ENCODE measurements at places on chromosomes 11 and 22.

GRCh38 chr11:118640332-118641154, 33.1 kb downstream of the PHLDB1 start:
- DNase-seq, result no peak

DNA sequence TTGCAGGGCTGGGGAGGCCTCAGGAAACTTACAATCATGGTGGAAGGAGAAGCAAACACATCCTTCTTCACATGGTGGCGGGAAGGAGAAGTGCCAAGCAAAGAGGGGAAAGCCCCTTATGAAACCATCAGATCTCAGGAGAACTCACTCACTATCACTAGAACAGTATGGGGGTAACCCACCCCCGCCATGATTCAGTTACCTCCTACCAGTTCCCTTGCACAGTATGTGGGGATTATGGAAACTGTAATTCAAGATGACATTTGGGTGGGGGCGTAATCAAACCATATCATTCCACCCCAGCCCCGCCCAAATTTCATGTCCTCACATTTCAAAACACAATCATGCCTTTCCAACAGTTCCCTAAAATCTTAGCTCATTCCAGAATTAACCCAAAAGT, 16.2 kb downstream of the IMMP1L start:
- no peak for DNase-seq

DNA sequence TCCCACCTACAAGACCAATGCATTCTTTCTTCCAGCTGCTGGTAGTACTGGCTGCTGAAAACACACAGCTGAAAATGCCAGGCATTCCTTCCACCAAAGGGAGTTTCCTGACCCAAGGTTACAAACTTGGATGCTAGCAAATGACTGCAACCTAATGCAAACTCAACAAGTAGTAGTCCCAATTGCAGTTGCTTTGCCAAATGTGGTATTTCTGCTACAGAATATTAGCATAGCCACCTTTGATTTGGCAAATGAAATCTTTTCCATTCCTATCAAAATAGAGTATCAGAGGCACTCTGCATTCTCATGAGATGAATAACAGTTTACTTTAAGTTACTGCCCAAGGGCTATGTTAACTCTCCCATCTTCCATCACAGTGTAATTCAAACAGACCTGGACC, 172.0 kb upstream of the ARHGAP42 start:
- DNase-seq, result no peak

- DNase-seq, result no peak
These were observed 2.4 kb upstream of the MUC2 start for GRCh38 chr11:1072116-1072820.

DNA sequence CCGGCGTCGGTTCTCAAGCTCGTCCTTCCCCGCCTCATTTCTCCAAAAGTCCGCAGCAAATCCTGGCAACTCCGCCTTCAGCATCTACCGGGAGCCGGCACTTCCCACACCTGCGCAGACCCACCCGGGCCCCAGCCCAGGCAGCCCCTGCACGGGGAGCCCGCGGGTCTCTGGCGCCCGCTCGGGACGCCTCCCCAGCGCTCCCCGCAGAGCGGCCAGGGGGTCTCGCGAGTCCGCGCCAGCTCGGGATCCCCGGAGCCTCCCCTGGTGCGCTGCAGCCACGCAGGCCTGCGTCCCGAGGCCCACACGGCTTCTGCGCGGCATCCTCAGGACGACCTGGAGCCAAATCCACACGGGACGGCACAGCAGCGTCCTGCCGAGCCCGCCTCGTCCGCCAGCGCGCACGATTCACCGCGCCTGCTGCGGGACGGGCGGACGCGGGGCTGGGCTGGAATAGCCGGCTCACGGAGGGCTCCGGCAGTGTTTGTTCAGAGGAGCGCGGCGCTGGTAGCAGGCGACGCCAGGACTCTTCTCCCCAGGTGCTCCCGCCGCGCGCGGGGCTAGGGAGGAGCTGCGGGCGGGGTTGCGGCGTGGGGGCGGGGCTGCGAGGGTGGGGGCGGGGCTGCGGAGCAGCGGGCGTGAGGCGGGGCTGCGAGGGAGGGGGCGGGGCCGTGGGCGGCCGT, 816 bp upstream of the PHRF1 start:
- DNase-seq, result no peak

GRCh38 chr11:101035872-101036271, 93.7 kb downstream of the PGR start:
- DNase-seq, result no peak

- DNase-seq, result no peak
These were observed 6.1 kb upstream of the ZBTB16 start for GRCh38 chr11:114053406-114053805.

GRCh38 chr11:126072801-126073594, 10.3 kb upstream of the CDON start:
- DNase-seq, result no peak

GRCh38 chr11:19938169-19938856, 222.0 kb downstream of the DBX1 start:
- no peak for DNase-seq

GRCh38 chr11:27423125-27423524, 49.5 kb downstream of the LGR4 start:
- DNase-seq, result no peak

DNA sequence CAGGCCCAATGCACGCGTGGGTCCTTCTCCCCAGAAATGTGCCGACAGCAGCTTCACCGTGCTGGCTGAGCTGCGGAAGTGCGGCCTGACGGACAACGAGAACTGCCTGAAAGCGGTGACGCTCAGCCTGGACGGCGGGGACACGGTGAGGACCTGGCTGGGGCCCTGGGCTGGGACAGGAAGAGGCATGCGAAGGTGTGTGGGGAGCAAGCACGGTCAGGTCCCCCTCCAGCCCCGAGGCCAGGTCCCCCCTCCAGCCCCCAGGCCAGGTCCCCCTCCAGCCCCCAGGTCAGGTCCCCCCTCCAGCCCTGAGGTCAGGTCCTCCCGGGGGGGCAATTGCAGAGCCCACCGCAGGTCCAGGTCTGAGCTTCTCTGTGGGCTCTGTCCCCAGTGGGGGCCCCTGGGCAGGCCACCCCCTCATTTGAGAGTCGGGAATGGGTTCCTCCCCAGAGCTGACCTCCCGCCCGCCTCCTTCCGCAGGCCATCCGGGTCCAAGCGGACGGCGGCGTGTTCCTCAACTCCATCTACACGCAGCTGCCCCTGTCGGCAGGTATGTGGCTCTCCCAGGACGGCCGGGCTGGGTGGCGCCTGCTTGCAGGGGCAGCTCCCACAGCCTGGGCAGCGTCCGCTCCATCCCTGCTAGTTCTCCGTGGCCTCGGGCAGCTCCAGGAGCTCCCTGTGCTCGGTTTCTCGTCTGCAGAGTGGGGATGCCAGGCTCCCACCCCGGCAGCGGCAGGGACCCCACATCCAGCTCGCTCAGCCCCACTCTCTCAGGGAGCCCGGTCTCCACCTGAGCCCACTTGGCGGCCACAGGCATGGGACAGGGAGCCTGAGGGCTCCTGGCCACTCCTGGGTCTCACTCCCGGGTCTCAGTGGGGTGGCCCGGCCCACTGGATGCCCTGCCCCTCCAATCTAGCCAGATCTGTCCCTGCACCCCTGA, 7.9 kb downstream of the MUC5B start:
- DNase-seq, result no peak

DNA sequence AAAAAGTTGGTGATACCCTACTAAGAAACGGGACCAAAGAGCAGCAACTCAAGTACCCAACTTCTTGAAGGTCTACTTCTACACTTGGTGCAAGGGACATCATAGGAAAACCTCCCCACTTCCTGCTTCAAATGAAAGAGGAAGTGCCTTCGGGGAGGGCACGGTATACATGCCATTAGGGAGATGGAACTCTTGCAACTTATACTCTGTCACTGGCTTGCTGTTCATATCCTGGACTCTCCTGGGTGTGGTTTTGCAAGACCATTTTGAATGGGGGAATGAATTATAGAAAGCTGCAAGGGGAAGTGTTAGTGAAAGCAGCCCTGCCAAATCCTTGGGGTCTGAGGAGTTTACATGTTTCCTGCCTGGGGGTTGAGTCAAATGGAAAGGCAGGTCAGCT, 41.9 kb downstream of the CSNK2A3 start:
- no peak for DNase-seq

DNA sequence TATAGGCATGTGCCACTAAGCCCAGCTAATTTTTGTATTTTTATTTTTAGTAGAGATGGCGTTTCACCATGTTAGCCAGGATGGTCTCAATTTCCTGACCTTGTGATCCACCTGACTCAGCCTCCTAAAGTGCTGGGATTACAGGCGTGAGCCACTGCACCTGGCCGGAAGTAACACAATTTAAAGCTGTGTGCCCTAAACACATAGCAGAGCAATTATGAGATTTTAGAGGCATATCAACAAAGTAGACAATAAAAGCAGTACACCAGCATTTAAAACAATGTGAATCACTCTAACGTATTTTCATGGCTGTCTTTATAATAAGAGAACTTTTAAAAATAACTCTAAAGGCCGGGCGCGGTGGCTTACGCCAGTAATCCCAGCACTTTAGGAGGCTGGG, 42.4 kb downstream of the PRR14L start:
- no peak for DNase-seq

- peak; percentile 55 for DNase-seq
These were observed 24.2 kb downstream of the TSKU start for GRCh38 chr11:76807206-76807875.

DNA sequence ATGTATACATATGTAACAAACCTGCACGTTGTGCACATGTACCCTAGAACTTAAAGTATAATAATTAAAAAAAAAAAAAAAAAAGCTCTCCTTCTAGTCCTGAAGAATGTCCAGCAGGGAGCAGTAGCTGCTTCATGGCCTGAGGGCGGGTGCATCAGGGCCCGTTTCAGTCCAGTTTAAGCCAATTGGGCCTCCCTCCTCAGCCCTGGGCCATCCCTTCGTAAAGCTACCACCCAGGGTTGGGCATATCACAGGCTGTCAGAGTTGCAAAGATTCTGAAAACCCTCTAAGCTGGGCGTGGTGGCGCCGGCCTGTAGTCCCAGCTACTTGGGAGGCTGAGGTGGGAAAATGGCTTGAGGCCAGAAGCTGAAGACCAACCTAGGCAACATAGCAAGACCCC, 5.4 kb downstream of the TMPRSS13 start:
- no peak for DNase-seq

DNA sequence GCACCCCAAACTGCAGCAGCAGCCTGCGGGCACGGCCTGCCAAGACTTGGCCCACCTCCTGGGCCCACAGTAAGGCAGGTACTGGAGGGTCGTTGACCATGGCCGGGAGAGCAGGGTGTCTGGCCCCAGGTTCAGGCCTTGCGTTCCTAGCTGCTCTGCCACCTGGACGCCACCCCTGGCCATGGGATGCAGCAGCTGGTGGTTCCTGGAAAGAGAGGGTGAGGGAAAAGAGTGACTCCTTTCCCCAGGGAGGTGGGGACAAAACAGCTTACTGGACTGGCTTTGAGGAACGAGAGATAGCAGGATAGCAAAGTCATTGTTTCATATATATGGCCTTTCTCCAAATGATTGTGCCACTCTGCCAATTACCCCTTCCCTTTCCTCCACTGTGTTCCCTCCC, 1.8 kb downstream of the BSCL2 start:
- no peak for DNase-seq

GRCh38 chr11:13329670-13330356, 52.2 kb downstream of the BMAL1 start:
- no peak for DNase-seq

GRCh38 chr11:73950869-73951710, at the start of gene DNAJB13:
TSS of gene DNAJB13 (plus strand) at chr11:73951026. CDS start at chr11:73951070, 44 bp downstream.
- DNase-seq, result no peak

DNA sequence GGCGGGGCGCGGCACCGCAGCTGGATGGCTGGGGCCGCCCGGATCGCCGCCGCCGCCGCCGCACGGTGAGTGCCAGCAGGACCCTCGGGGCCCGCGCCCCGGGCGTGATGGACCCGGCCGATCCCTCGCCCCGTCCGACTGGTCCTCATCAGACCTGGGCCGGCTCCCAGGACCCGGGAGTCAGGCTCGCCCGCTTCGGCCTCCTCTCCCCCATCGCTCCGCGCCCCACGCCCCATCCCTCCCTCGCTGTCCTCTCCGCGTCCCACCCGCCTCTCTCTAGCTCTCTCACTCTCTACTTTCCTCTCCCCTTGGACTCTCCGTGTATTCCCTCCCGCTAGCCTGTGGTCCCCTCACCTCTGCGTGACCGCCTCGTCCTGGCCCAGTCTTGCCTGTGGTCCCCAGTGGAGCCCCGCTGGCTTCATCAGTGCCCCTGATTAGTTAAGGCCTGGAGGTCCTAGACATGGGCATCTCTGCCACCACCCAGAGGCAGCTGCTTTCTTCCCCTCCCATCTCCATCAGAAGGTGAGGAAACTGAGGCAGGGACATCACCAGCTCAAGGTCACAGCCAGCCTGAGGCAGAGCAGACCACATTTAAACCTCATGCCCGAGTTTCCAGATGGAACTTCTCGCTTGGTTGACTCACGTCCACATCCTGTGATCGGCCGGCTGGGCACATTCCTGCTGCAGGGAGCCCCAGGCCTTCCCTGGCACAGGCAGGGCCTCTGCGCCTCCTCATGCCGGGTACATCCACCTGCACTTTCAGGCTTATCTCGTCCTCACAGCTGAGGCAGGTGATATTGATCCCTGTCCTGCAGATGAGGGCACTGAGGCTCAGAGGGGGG, 429 bp downstream of the SLC39A13 start:
- DNase-seq, result no peak

DNA sequence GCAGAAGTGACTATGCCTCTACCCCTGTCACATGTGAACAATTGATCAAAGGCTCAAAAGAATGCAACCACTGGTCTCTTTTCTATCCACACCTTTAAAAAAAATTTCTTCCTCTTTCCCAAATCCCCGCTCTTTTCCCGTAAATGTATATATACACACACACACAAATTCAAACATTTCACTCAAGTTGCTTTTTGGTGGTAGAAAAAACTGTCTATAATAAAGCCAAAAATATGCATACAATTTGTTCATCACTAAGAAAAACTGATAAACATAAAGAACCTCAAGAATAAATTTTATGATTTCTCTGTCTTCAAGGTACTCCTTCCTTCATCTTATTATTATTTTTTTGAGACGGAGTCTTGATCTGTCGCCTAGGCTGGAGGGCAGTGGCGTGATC, 5.6 kb downstream of the SMC1B start:
- DNase-seq, result no peak

- no peak for DNase-seq
These were observed 74.7 kb upstream of the VPREB1 start for GRCh38 chr22:22169923-22170322.

GRCh38 chr22:33886696-33887095, 33.6 kb downstream of the LARGE1 start:
- no peak for DNase-seq
